ENCODE measurements at places on chromosomes 3 and 15.

- DNase-seq: no peak
Observed at GRCh38 chr3:94294806-94295205, 231.9 kb downstream of the NSUN3 start.

DNA sequence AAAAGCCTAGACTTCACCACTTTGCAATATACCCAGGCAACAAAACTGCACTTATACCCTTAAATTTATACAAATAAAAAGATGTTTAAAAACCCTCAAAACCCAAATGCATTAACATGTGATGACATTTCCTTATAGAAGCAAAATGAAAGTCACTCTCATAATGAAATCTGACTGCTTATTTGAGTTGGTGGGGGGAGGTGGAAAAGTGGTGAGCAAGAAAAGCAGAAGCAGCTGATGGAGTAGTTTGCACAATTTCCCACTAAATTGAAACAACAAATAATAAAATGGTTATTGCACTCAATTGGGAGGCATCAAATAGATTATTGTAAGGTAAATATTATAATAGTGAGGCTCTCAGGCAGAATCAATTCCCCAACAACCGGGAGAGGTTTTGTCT is 54.0 kb upstream of the GADL1 start:
- DNase-seq: no peak

- peak; percentile 61 for DNase-seq
Observed at GRCh38 chr3:34106879-34107278, 308.4 kb downstream of the PDCD6IP start.

GRCh38 chr3:189502676-189503257 is 128.4 kb upstream of the TP63 start:
- DNase-seq: no peak

- no peak for DNase-seq
Observed at GRCh38 chr3:27022096-27022761, 347.0 kb downstream of the NEK10 start.

- DNase-seq: no peak
Observed at GRCh38 chr3:38500688-38501417, 4.7 kb downstream of the EXOG start.

- no peak for DNase-seq
Observed at GRCh38 chr3:114880078-114880477, 267.0 kb downstream of the ZBTB20 start.

DNA sequence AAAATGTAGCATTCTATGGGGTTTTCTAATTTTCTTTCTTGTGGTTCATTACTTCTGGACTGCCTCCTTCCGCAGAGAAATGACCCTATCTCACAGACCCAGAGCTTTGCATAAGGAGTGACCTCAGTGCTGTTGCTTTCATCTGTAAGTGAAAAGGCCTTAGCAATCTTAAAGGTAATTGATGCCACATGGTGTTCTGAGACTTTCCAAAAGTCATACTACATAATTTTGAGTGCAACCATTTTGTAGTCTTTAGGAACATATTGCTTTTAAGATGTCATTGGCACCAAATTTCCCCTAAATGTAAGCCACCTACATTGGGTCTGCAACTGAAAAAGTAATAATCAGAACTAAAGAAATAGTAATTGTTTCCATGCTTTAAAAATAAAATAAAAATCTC is 9.2 kb upstream of the HHLA2 start:
- no peak for DNase-seq

DNA sequence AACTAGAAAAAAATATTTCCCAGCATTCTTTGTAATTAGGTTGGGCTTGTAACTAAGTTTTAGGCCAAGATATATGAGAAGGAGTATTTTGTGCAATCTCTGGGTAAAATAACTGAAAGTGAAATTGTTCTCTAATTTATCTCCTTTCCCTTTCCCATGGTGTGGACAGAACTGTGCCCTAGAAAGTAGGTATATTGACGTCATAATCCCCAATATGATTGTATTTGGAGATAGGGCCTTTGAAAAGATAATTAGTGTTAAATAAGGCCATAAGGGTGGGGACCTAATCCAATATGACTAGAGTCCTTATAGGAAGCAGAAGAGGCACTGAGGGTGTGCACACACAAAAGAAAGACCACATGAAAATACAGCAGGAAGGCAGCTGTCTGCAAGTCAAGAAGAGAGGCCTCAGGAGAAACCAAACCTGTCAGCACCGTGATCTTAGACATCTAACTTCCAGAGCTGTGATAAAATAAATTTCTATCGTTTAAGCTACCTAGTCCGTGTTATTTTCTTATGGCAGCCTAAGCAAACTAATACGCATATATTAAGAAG is 106.6 kb downstream of the KCNH8 start:
- no peak for DNase-seq

DNA sequence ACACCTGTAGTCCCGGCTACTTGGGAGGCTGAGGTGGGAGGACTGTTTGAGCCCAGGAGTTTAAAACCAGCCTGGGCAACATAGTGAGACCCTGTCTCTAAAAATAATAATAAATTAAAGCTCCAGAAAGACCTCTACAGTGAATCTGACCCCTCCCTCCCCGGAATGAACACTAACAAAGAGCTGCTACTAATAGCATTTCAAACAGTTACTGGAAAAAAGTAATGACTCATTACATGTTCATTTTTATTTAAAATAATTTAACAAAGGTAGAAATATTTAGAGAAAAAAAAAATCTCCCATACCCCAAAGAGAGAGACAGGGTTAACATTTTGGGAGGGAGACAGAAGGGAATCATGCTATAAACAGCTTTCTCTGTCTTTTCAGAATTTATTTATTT is 2.2 kb upstream of the UBA3 start:
- no peak for DNase-seq

- DNase-seq: no peak
Observed at GRCh38 chr15:101128221-101129015, 123.4 kb downstream of the CHSY1 start.

All from D341Med (cell line).